ENCODE measurements at places on chromosomes 12 and 14. TPM values are rescaled to one million over a fixed set of nuclear protein-coding genes. Genes with fewer than 3 reads are reported as not detected.

The VAMP1 gene
- total RNA-seq = 50.9 TPM

The HCAR2 gene
- total RNA-seq = not detected

The CLEC2B gene
- total RNA-seq = 141 TPM

The KRT5 gene
- total RNA-seq = not detected

The ANKRD33 gene
- not detected for total RNA-seq

The C12orf75 gene
- total RNA-seq = 27.9 TPM

The PRH1 gene
- 14.5 TPM for total RNA-seq

The SLCO1C1 gene
- not detected for total RNA-seq

The CAPZA3 gene
- not detected for total RNA-seq

The CCDC184 gene
- total RNA-seq = 0.90 TPM

The OR6C2 gene
- total RNA-seq = not detected

The ASPG gene
- total RNA-seq = not detected

The NGB gene
- not detected for total RNA-seq

The R3HDM2 gene
- 93.2 TPM for total RNA-seq

The RPGRIP1 gene
- not detected for total RNA-seq

The NFE2 gene
- not detected for total RNA-seq

The GPX2 gene
- total RNA-seq = not detected

The CACNB3 gene
- total RNA-seq = 3.2 TPM

The CLEC12A gene
- total RNA-seq = not detected

The LRRC43 gene
- total RNA-seq = 0.38 TPM

The TCL1A gene
- total RNA-seq = 1.1 TPM

The CIROP gene
- not detected for total RNA-seq

The MYF5 gene
- total RNA-seq = not detected
